ENCODE measurements at places on chromosomes 11 and 22. TPM values are rescaled to one million over a fixed set of nuclear protein-coding genes. Genes with fewer than 3 reads are reported as not detected.
A peak's percentile ranks its signal among the peaks of the same experiment; 100 is the strongest.

The ISX gene
- total RNA-seq: not detected

The DDI1 gene
- not detected for total RNA-seq

The NXPE1 gene
- not detected for total RNA-seq

The LMO2 gene
- 0.61 TPM for total RNA-seq

The SLC17A6 gene
- total RNA-seq: not detected

DNA sequence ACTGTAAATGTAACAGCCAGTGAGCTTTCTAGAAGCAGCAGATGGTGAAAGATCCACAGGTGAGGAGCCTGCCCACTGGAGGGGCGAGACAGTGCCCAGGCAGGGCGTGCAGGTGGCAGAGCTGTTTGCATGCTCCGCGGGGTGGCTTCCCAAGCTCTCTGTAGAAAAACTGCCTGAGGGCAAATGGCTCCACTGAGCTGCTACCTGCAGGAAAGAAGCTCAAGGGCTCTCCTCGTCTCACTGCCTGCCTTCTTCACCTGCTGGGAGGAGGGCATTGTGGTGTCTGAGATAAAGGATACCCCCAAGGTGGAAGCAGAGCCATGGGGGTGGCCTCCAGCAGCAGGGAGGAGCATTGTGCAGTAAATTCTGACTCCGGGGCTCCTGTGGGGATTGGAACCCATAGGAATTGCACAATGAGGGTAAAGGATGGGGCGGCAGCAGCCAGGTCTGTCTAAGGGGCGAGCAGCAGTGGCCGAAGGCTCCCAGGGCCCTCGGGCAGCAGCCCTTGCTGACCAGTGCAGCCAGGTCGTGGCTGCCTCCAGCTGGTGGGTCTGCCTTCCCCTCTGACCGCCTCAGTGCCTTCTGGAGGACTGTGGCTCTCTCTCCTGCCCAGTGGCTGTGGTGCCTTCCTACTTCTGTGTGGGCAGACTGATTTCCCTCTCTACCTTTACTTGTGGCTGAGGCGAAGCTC lies 28.0 kb upstream of the CABP7 start:
- no peak for DNase-seq
- H3K36me3 ChIP-seq: peaks cover 47% of the 10 kb centered on the region
- H3K27me3 ChIP-seq: no peaks in the 10 kb centered on the region
- H3K27ac ChIP-seq: no peak overlapping the region
- no peak overlapping the region for H3K4me3 ChIP-seq
- H3K4me1 ChIP-seq: no peaks in the 10 kb centered on the region

GRCh38 chr11:30422447-30423278 lies 99.8 kb downstream of the ARL14EP start:
- no peaks in the 10 kb centered on the region for H3K27me3 ChIP-seq
- DNase-seq: no peak
- no peaks in the 10 kb centered on the region for H3K4me1 ChIP-seq
- H3K36me3 ChIP-seq: no peaks in the 10 kb centered on the region
- no peak overlapping the region for H3K4me3 ChIP-seq
- H3K27ac ChIP-seq: no peak overlapping the region

DNA sequence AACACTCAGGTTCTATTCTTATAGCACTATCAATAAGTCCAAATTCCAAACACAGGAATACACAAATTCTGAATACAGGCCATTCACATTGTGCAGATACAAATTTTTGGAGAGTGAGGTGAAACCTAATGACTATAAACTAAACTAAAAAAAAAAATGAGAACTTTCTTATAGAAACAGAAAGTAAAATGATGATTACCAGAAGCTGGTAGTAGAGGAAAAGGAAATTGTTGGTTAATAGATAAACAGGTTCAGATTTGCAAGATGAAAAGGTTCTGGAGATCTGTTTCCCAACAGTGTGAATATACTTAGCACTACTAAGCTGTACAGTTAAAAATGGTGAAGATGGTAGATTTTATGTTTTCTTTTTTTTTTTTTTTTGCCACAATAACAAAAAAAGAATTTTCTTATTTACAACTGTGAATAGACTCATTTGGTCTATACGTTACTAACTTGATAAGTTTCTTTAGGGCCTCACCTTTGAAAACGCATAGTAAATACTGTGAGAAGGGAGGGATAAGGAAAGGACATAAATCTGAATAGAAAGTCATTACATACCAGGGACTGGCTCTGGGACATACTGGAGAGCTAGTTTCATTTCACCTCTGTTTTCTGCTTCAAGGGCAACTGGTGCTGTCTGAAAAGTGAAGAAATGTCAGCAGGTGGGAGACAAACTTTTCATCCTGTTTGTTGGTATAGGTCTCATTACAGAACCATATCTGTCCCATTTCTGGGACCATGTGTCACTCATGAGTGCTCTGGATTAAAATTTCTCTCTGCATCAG lies 14.2 kb upstream of the CCDC89 start:
- no peaks in the 10 kb centered on the region for H3K27me3 ChIP-seq
- H3K27ac ChIP-seq: no peak overlapping the region
- H3K36me3 ChIP-seq: no peaks in the 10 kb centered on the region

- H3K27ac ChIP-seq: no peak overlapping the region
- DNase-seq: no peak
- H3K4me1 ChIP-seq: peaks cover 24% of the 10 kb centered on the region
- H3K27me3 ChIP-seq: no peaks in the 10 kb centered on the region
- H3K4me3 ChIP-seq: no peak overlapping the region
Observed at GRCh38 chr11:63961608-63962412, 12.6 kb upstream of the COX8A start.

GRCh38 chr11:41273908-41274307 lies 185.5 kb downstream of the LRRC4C start:
- no peaks in the 10 kb centered on the region for H3K4me1 ChIP-seq
- H3K4me3 ChIP-seq: no peak overlapping the region
- H3K27me3 ChIP-seq: no peaks in the 10 kb centered on the region
- no peak for DNase-seq
- H3K27ac ChIP-seq: no peak overlapping the region

GRCh38 chr22:50571264-50572175 lies 6.7 kb downstream of the CPT1B start:
- H3K4me3 ChIP-seq: no peak overlapping the region
- H3K36me3 ChIP-seq: peaks cover 48% of the 10 kb centered on the region
- no peak overlapping the region for H3K27ac ChIP-seq
- DNase-seq: no peak
- no peaks in the 10 kb centered on the region for H3K4me1 ChIP-seq
- no peaks in the 10 kb centered on the region for H3K27me3 ChIP-seq

DNA sequence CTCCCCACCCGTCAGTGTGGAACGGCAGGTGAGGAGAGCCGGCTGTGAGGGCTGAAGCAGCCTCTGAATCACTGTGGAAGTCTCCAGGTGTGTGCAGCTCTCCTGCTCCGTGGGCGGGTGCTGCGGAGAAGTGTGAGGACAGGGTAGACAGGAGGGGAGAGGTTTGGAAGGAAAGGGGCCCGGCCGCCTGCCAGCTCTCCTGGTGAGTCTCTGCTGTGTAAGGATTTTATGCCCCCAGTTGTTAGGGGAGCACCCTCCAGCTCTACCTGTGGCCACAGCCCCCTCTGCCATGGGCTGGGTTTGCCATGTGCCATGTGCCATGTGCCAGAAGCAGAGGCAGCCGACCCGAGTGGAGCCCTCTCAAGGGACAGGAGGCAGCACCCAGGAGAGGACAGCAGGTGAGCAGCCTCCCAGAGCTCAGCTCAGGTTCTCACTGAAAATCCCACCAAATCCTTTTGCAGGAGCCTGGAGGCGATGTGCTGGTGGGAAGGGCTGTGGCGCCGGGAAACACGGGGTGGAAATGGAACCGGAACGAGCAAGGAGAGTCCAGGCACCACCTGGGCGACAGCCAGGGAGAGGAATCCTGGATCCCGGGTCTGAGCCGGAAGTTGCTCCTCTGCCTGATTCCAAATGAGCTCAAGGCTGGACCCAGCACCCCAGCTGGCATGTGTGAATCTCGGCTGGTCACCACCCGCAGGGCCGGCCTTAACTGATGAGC lies 804.4 kb downstream of the BRD1 start:
- H3K4me3 ChIP-seq: no peak overlapping the region
- no peaks in the 10 kb centered on the region for H3K36me3 ChIP-seq
- no peak overlapping the region for H3K27ac ChIP-seq

DNA sequence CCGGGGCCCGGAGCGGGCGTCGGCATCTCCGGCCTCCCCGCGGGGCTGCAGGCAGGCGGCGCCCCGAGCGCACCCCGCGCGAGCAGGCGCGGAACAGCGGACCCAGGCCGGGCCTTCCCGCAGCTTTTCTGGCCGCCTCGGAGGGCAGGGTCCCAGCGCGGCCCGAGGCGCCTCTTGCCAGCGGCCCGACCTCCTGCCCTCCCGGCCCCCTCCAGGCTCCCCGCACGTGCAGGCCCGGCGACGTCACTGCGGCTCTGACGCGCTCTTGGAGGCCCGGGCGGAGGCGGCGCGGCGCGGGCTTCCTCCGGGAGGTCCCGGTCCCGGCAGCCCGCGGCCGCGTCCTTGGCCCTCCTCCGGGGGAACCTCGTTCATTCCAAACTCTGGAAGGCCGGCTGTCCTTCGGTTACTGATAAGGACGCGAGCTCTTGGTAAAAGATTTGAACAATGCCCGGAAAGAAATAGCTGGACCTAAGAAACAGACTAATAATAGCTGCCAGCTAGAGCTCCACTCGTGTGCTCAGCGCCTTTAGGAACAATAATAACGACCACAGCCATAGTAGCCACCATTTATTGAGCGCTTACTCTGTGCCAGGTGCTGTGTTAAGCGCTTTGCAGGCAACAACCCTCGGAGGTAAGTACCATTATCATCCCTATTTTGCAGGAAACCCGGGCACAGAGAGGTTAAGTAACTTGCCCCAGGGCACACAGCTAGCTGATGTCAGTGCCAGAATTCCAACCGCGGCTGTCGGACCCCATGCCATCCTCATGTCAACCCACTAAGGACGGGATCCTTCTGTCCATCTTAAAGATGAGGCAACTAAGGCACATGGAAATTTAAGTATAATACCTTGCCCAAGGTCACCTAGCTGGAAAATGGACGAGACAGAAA lies 39.1 kb upstream of the CREB3L1 start:
- H3K4me1 ChIP-seq: peaks cover 33% of the 10 kb centered on the region
- H3K27ac ChIP-seq: no peak overlapping the region
- H3K4me3 ChIP-seq: peak overlapping the region; percentile 41
- peak; percentile 65 for DNase-seq
- H3K36me3 ChIP-seq: no peaks in the 10 kb centered on the region

DNA sequence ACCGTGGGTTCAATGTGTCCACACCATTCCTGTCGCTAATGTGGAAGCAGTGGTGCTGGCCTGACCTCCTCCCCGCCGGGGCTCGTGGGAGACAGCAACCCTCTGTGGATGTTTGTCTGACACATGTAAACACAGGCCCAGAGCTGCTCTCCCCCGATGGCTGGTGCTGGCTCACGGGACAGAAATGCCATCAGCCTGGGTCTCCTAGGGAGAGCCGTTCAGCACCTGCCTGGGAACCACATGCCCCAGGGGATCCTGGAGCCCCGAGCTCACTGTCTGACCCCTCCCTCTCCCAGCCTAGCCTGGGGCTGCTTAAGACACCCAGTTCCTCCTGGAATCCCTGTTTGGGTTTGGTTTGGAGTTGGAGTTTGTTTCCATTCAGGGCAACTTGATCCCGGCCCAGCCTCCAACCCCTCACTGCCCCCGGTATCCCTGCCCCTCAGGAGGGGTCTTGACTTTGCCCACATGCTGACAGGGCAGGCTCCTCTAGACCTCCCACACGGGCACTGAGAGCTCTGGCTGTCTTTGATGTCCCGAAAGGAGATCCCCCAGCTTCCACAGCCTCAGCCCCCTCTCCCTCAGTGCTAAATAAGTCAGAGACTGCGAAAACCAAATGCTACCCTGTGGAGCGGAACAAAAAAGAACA lies 50.9 kb upstream of the WNT11 start:
- no peaks in the 10 kb centered on the region for H3K36me3 ChIP-seq
- no peak for DNase-seq
- no peaks in the 10 kb centered on the region for H3K4me1 ChIP-seq
- H3K4me3 ChIP-seq: no peak overlapping the region
- no peaks in the 10 kb centered on the region for H3K27me3 ChIP-seq

- peak overlapping the region; percentile 90 for H3K27ac ChIP-seq
- DNase-seq: no peak
- H3K4me3 ChIP-seq: peak overlapping the region; percentile 100
- H3K4me1 ChIP-seq: peaks cover 56% of the 10 kb centered on the region
Observed at GRCh38 chr11:47175746-47176327, 842 bp downstream of the ARFGAP2 start.

- DNase-seq: no peak
- H3K27ac ChIP-seq: no peak overlapping the region
- H3K36me3 ChIP-seq: no peaks in the 10 kb centered on the region
- H3K27me3 ChIP-seq: no peaks in the 10 kb centered on the region
- H3K4me1 ChIP-seq: no peaks in the 10 kb centered on the region
Observed at GRCh38 chr11:78791964-78792363, 217.3 kb upstream of the NARS2 start.

- no peak overlapping the region for H3K4me3 ChIP-seq
- peaks cover 5% of the 10 kb centered on the region for H3K27me3 ChIP-seq
- no peaks in the 10 kb centered on the region for H3K36me3 ChIP-seq
- DNase-seq: no peak
- peaks cover 7% of the 10 kb centered on the region for H3K4me1 ChIP-seq
Observed at GRCh38 chr11:69541501-69542313, 60.2 kb downstream of the LINC01488 start.

- DNase-seq: no peak
- no peak overlapping the region for H3K27ac ChIP-seq
- no peaks in the 10 kb centered on the region for H3K27me3 ChIP-seq
Observed at GRCh38 chr22:27186643-27187042, 529.3 kb downstream of the MIAT start.

GRCh38 chr11:44854086-44854485 lies 96.6 kb downstream of the TP53I11 start:
- no peak overlapping the region for H3K27ac ChIP-seq
- H3K4me3 ChIP-seq: no peak overlapping the region
- H3K4me1 ChIP-seq: peaks cover 4% of the 10 kb centered on the region
- DNase-seq: no peak

GRCh38 chr22:20653012-20653794 lies 120.7 kb upstream of the SERPIND1 start:
- H3K27me3 ChIP-seq: no peaks in the 10 kb centered on the region
- H3K27ac ChIP-seq: no peak overlapping the region
- no peak overlapping the region for H3K4me3 ChIP-seq
- no peaks in the 10 kb centered on the region for H3K4me1 ChIP-seq

- H3K27ac ChIP-seq: no peak overlapping the region
- no peaks in the 10 kb centered on the region for H3K4me1 ChIP-seq
Observed at GRCh38 chr22:45511847-45512261, 9.2 kb downstream of the FBLN1 start.

- H3K27me3 ChIP-seq: peaks cover 2% of the 10 kb centered on the region
- peaks cover 16% of the 10 kb centered on the region for H3K4me1 ChIP-seq
- H3K27ac ChIP-seq: no peak overlapping the region
Observed at GRCh38 chr22:46004105-46004866, 27.3 kb upstream of the WNT7B start.

DNA sequence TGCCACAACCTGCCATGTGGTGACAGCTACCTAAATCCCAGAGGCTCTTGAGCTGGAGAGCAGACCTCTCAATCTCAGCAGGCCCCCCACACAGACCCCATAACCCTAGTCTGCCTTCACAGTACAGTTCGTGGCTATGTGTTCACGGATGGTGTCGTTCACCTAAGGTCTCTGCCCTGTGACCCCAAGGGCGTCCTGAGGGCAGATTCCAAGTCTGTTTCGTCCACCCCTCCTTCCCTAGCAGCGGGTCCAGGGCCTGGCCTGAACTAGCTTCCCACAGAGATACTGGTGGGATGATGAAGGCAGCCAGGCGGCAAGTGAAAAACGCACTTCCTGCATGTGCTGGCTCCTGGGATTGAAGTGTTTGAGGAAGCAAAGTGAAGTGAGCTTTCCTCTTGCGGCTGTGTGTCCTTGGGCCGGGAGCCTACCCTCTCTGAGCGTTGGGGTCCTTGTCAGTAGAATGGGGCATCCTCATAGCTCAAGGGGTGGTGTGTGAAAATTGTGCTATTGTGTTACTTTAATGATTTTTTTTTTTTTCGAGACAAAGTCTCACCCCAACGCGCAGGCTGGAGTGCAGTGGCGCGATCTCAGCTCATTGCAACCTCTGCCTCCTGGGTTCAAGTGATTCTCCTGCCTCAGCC lies 70.1 kb downstream of the LRP5 start:
- no peaks in the 10 kb centered on the region for H3K36me3 ChIP-seq
- H3K27me3 ChIP-seq: no peaks in the 10 kb centered on the region
- H3K27ac ChIP-seq: no peak overlapping the region
- H3K4me3 ChIP-seq: no peak overlapping the region

Measured in CD4-positive, alpha-beta T cell (primary cell).